ENCODE measurements at places on chromosomes 4 and X. TPM values are rescaled to one million over a fixed set of nuclear protein-coding genes. Genes with fewer than 3 reads are reported as not detected.

DNA sequence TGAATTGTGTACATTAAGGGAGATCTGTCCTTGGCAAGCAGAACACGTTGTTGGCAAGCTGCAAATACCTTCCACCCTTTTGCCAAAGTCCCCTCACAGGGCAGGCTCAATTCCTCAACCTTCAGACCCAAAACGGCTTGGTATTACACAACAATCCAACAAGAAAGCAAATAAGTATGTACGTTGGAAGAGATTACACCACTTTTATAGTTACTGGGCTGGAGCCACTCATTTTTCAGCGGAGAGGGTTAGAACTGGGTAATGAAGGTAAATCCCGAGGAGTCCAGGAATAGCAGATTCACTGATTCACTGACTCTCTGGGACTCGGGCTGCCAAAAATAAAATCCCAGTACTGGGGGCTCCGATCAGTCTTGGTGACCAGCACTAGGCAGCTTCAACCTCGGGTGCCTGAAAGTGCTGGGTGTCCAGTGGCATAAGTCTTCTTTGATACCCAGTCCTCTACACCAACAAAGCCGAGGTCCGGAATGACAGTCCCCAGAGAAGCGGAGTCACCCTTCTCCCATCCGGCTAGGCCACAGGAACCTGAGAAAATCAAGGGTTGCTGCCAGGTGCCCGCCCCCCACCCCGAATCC lies 587 bp downstream of the TIMM8A start:
- peak; percentile 7 for DNase-seq

- DNase-seq = no peak
Observed at GRCh38 chr4:49044270-49044669, 58.2 kb downstream of the CWH43 start.

DNA sequence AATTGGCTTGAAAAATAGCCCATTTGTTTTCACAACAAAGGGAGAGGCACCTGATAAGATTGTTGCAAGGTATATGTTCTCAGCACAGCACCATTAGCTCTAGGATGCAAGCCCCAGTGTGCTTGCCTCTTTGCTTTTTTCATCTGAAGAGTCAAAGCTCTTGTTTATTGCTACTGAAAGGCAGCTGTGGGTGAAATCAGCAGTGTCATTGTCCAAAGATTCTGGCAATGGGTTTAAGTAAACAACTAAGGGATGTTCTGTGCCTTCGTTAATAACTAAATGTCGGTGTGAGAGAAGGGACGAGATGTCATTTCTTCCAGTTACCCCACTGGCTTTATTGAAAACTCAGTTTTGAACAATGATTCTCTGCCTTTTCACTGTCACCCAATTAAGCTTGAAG lies 567.7 kb downstream of the KCNIP4 start:
- no peak for DNase-seq

DNA sequence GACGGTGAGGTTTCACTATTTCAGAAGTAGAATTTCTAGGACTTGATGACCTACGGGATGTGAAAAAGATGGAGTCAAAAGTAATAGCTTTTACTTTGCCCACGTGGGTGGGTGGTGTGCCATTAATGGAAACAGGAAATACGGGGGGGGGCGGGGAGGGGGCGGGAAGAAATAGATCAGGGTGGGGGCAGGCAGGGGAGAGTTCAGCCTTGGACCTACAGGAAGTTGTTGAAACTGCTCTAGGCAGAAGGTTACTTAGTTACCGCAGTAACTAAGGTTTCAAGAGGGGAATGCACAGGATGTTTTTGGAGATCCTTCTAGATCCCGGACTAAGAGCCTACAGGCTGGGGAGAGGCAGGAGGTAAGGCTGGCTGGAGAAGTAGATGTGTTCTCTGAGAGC lies 3.6 kb upstream of the FHL1 start:
- DNase-seq = peak; percentile 48

GRCh38 chr4:23125118-23125517 lies 432.4 kb downstream of the GBA3 start:
- DNase-seq = no peak

- no peak for DNase-seq
Observed at GRCh38 chrX:13938829-13939530, 90.7 kb downstream of the GEMIN8 start.

GRCh38 chr4:45199736-45200135 lies 473.4 kb upstream of the GNPDA2 start:
- no peak for DNase-seq

DNA sequence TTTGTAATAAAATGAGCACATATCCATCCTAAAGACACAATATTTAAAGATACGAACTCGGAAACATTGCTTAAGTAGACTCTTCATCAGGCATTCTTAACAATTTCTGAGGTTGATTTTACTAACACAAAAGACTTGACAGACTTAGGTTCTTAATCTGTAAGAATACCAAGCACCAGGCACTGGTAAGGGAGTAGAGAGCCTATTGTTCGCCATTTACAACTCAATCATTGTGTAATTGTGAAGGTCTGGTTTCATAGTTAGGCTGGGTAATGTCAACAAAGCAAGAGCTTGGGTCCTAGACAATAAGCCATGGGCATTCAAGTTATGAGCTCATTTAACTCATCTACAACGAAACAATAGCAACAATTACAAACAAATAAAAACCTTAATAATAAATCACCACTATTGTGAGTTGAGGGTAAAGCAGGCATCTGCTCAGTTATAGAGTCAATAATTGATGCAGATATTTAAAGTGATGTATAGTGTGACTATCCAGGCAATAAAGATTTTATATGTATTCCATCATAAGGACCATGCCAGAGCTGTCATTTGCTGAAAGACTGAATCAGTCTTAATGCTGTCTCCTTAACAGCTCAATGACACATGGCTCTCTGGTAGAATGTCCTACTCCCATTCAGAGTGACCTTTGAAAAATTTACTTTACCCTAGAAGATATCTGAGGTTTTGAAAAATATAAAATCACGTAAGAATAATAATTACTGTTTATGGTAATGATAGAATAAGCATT lies 664.0 kb upstream of the PCDH7 start:
- DNase-seq = no peak

DNA sequence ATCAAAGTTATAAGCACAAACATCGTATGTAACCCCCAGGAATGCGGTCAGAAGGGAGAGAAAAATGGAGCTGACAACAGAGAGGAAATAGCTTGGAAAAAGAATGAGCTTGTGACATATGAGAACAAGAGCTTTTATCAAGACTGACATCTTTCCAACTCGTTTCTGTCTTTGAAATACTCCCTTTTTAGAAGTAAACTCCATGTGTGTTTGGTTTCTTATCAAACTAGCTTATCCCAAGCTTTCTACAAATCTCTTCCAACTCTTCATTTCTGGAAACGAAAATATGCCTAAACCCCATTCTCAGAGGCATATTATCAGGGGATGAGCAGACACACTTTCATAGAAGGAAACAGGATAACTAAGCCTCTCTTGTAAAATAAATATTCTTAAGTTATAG lies 235.4 kb downstream of the NAF1 start:
- DNase-seq = no peak

DNA sequence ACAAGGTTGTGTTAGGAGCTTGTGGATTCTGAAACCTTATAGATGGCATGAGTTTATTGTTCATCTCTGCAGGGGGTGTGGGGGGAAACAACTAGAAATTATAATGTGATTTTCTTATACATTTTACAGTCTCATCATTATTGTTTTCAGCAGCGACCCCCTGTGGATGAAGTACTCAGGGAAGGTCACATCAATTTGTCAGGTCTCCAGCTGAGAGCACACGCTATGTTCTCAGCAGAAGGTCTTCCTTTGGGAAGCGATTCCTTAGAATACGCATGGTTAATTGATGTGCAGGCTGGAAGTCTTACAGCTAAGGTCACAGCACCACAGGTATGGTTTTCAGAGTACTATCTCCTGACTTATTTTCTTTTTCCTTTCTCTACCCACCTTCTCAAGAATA lies 72.2 kb downstream of the BLTP1 start:
- peak; percentile 39 for DNase-seq

The CLDN34 gene
- total RNA-seq = not detected

The MAMLD1 gene
- 0.85 TPM for total RNA-seq

The CASP6 gene
- total RNA-seq = 71.5 TPM
